ENCODE measurements at places on chromosomes 7 and 10.

DNA sequence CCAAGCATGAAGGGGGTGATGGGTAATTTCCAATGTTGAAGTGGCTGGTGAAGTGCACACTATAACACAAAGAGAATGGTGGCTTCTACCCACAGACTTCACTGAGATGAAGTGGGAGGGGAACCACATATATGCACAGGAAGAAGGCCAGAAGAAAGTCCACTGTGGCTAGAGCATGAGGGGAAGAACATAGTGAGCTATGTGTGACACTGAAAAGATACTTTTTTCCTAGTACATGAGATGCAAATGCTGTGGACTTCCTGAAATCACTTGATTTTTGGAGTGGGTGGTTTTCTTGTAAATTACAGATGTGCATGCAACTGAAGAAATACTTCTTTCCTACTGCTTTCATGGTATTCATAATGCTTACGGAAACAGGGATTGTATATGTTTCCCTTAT lies 115.6 kb upstream of the PHYHIPL start:
- DNase-seq: no peak

DNA sequence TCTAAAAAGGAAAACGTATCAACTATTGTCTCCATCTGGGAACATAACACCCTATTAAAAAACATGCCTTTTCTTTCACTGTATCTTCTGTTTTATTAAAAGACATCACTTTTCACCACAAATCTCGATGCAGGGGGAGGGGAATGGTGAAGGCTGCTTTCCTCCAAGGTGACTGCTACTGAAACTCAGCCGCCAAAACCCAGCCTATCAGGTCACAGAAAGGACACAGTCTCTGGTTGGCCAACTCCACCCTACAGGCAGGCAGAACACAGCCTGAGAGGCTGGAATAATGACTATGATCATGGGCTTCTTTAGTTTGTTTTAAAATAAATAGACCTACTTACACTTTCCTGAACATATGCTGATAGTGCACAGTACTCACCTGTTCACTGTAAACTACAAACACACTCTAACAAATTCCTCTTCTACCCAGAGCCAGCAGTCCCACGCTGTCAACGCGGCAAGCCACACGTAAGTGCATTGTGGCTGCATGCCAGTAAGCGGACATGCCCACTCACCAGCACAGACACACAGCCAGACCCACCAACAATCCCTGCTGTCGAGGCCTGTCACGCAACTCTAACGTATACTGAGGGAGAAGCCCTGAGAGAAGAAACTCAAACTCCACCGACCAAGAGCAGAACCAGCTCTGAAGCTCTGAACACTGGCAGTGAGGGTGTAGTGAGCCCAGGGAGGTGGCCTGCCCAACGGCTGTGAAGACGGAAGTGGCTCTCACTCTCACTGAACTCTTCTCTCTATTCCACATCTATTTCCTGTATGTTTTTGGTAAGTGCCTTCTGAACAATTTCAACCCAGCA lies 41.8 kb downstream of the NCAPG2 start:
- no peak for DNase-seq

DNA sequence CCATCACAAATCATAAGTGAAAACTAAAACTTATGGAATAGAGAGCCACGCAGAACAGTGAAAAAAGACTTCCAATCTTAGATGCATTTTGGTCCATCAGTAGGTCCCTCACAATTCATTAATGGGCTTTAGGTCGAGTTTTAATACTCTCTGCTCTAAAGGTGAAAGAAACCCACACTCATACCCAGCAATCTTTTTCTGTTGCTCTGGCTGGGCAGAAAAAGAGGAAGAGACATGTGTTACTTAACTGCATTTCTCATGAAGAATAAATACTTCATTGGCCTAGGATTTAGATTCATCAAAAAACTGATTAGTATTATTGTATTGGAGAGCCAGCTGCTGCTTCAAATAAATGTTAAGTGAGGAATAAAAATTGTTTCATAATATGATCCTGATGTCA lies 645.7 kb downstream of the PHTF2 start:
- DNase-seq: no peak

DNA sequence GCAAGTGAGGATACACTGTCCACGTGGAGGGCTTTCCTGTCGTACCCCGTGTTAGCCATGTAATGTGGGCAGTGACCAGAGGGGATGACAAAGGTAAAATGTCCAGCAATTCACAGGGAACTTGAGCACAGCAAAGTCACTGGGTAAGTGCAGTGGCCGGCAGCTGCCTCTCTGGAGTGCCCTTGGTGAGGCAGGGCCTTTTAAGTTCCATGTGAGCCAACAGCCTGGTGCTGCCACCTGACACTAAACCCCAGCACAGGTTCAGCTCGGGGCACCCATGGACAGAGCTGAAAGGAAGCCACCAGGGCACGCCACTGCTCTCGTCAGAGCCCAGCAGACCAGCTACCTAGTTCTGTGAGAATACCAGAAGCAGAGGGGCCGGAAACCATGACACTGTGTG lies 168.3 kb downstream of the PRKAG2 start:
- DNase-seq: no peak

GRCh38 chr10:119328223-119328622 lies 120.9 kb downstream of the GRK5 start:
- DNase-seq: no peak

- DNase-seq: no peak
These were observed 575.6 kb downstream of the ARL4A start for GRCh38 chr7:13262929-13263530.

- DNase-seq: no peak
These were observed 19.2 kb downstream of the AKR1C8 start for GRCh38 chr10:5165738-5166137.

Data from WERI-Rb-1 (cell line).